Activated T-cell treated with anti-CD3 and anti-CD28 coated beads for 4 hours (primary cell): ENCODE measurements at places on chromosomes 16 and 17.

- no peak for DNase-seq
Measured at GRCh38 chr17:60901806-60902205, 224.2 kb downstream of the BCAS3 start.

DNA sequence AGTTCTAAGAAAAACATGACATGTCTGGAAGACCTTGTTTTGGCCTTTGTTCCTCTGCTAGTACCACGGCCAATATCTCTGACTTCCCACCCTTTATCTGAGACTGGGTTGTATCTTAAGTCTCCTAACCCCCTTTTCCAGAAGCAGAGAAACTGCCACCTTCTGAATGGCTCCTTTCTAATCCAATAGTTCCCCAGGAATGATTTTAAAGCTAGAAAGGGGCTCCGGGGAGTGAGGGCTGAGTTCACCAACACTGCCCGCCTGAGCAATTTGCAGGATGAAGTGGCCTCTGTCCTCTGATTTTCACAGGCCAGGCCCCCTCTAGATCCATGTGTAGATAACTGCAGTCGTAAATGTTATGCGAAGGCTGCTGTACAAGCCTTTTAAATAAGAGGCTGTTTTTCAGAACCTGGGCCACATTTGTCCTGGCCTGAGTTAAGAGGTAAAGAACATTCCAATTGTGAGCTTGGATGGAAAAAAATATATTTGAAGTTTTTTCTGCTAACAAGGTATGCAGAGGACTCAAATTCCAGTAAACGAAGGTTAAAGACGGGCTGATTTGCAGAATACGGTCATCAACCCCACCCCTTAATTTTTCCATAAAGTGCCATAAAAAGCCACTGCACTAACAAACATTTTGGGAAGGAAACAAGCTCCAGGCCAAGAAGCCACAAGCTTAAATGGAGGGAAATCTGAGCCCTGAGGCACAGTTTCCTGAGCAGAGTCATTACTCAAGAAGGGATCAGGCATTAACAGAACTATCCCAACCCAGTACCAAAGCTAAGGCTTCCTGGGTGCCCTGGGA lies 117.0 kb upstream of the MAF start:
- DNase-seq, result no peak

DNA sequence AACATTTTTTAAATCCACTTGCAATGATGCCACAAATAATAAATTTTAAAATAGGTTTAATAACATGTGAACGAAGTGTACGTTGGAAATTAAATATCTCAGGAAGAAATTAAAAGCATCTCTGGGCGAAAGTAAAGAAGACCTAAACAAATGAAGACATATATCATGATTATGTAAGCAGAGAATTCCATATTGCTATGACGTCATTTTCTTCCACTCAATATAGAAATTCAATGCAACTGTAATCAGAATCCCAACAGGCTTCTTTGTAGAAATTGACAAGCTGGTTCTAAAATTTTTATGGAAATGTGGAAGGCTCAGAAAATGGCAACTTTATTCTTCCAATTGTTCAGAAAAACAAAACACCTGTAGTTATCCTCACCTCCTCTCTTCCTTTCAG lies 33.8 kb upstream of the RBFOX3 start:
- no peak for DNase-seq

DNA sequence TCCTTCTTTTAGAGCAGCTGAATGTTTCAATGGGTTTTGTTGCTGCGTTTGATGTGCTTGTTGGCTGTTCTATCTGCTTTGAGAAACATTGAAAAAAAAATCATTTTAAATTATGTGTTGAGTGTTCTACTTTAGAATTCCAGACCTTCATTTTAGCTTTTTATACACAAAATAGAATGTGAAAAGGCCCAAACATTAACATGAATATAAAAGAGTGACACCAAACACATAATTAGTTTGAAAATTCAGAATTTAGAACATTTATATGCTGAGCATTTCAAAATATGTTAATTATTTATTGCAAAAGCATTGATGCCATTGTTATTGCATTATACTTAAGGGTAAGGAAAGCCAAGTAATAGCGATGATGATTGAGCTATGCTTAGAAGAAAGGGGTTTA lies 2.9 kb downstream of the NFAT5 start:
- DNase-seq, result no peak

- no peak for DNase-seq
Measured at GRCh38 chr17:16662936-16663335, 9.3 kb upstream of the ZNF624 start.

GRCh38 chr17:63492940-63493339 lies 16.1 kb downstream of the ACE start:
- DNase-seq, result no peak

DNA sequence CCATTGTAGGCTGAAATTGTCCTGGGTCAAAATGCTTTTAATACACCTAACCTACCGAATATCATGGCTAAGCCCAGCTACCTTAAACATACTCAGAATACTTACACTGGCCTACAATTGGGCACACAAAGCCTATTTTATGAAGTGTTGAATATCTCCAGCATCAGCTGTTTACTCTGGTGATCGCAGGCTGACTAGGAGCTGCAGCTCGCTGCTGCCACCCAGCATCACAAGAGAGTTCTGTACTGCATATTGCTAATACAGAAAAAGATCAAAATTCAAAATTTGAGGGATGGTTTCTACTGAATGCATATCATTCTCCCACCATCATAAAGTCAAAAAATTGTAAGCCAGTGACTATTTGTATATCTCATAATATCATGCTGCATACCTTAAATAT lies 55.3 kb downstream of the ULK2 start:
- DNase-seq, result no peak

- no peak for DNase-seq
Measured at GRCh38 chr16:86818671-86819532, 240.6 kb downstream of the FOXL1 start.

- DNase-seq, result no peak
Measured at GRCh38 chr17:83171661-83172060, 92.3 kb downstream of the METRNL start.

GRCh38 chr17:39629898-39630297 lies 3.1 kb downstream of the PPP1R1B start:
- DNase-seq, result no peak

- DNase-seq, result no peak
Measured at GRCh38 chr16:85846461-85846860, 47.0 kb downstream of the COX4I1 start.

- no peak for DNase-seq
Measured at GRCh38 chr16:26643519-26643918, 423.2 kb upstream of the C16orf82 start.

DNA sequence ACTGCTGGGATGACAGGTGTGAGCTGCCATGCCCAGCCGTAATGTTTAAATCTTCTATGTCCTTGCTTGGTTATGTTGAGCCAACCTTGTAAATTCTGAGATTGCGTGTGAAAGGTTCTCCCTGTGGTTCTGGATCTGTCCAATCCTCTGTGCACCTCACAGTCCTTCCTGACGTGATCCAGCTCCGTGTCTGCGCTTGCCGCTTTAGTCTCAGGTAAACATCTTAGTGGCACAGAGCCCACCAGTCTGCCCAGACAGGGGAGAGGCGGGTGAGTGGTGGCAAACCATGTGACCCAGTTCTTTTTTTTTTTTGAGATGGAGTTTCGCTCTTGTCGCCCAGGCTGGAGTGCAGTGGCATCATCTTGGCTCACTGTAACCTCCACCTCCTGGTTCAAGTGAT lies 13.9 kb downstream of the SLC25A10 start:
- DNase-seq, result no peak

- DNase-seq, result no peak
Measured at GRCh38 chr16:58062821-58063220, 37.3 kb downstream of the MMP15 start.

GRCh38 chr17:66549731-66550207 lies 247.4 kb downstream of the PRKCA start:
- DNase-seq, result no peak

DNA sequence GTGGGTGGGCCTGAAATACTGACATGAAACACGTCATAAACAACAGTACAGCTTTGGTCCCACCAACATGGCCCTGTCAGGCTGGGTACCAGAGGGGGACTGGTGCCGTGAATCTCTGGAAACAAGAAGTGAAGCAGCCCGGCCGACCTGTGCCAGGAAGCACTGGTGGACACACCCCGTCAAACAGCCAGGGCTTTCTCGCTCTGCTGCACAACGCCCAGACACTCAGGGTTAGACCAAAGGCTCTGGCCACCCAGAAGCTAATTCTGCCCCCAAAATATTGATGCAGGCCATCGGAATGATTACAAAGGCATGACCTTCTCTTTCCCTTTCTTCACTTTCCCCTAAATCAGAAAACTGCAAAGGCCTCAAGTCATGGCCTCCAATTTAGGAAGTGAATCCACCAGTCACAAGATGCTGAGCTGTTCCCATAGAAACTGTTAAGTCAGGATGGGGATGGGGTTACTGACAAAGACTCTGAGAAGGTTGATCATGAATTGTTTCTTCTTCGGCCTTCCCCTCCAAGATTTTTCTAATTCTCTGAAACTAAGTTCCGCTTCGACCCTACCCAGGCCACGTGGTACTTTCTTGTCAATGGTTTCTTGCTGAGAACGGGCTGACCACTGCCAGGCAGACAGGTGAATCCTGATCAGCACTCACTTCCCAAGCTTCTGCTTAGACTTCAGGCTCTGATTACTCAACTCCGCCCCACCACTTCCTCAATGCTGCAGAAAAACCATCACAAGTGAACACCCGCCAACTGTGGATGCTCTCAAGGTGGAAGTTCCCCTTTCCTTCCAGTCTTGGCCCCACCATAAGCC lies 6.7 kb downstream of the PITPNA start:
- DNase-seq, result no peak

GRCh38 chr16:84641643-84642358 lies 6.5 kb upstream of the KLHL36 start:
- no peak for DNase-seq

- no peak for DNase-seq
Measured at GRCh38 chr16:8581831-8582580, 8.3 kb downstream of the TMEM114 start.

- no peak for DNase-seq
Measured at GRCh38 chr16:12498077-12498476, 305.6 kb downstream of the CPPED1 start.

GRCh38 chr16:73170612-73171038 lies 122.7 kb upstream of the ZFHX3 start:
- DNase-seq, result no peak

DNA sequence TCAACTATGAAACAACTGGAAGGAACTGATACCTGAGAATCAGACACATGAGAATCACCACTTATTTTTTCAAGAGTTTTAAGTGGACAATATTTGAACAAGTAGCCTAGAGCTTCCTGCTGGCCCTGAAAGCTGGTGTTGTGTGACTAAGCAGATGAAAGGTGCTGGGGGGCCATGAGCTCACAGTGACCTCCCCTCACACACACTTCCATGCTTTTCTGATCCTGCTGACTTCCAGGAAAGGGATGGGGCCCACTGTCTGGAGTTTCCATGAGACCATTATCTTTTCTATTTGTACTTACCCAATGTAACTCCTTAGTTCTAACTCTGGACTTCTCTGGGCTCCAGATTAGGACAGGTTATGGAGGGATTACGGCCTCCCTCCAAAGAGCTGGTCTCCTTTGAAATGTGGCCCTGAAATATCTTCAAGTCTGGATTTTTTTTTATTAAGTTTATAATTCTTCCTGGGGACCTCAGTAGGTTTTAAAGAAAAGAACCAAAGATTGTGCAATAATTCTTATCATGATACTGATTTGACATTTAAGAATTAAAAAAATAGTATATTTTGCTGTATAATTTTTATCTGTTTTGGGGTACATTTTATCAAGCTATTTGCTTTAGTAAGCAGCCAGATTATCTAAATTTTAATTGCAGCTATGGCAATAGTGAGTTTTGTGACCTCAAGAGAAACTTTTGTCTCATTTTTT lies 4.9 kb downstream of the CAPNS2 start:
- no peak for DNase-seq

- no peak for DNase-seq
Measured at GRCh38 chr17:47013341-47013740, 34.3 kb upstream of the RPRML start.

- DNase-seq, result no peak
Measured at GRCh38 chr16:76311260-76311659, 34.1 kb downstream of the CNTNAP4 start.

GRCh38 chr16:55645986-55646385 lies 9.8 kb upstream of the SLC6A2 start:
- DNase-seq, result no peak

GRCh38 chr17:4560421-4560820 lies at the start of gene GGT6:
TSS of gene GGT6 (minus strand) at chr17:4560577. CDS start at chr17:4560521, 56 bp downstream.
- DNase-seq, result no peak

DNA sequence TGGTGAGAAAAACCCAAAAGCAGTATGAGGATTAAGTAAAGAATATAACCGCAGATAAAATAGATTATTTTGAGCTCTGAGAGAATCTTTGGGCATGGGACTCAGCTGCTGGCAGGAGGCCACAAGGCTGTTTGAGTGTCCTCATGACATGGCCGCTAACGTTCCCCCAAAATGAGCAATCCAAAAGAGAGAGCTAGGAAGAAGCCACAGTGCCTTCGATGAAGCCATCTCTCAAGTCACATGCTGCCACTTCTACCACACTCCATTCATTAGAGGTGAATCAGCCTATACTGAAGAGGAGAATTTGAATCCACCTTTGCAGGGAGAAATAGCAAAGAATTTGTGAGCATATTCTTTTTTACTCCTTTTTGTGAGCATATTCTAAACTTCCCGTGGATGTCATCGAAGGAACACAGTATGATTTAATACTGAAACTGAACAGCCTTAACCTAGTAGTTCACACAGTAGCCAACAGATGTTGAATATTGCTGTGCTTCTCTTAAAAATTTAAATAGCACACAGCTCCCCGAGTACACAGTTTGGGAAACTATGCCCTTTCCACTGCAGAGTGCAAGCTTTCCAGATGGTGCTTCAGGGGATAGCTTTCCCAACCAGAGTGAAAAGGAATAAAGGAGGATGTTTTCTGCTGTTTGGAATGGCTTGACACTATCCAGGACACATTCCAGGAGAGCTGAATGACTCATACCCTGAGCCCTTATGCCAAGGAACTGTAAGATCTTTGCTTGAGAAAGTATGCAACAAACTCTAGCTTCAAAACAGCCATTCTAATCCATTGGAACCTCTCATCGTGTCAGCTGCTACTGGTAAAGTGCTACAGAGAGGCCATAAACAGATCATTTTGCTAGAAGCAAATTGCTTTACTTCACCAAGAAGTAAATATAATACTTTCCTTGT lies 33.9 kb downstream of the ANKFY1 start:
- no peak for DNase-seq

DNA sequence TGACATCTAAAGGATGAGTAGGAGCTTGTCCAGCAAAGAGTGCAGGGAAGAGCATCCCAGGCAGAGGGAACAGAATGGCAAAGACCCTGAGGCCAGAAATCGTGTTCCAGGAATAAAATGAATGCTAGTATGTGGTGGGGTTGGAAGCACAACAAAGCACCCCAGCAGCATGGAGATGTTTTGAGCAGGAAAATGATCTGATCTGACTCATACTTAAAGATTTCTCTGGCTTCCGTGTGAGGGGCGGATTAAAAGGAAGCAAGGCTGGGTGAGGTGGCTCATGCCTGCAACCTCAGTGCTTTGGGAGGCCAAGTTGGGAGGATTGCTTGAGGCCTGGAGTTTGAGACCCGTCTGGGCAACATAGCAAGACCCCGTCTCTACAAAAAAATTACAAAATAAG lies 2.3 kb downstream of the SLC5A11 start:
- no peak for DNase-seq

- no peak for DNase-seq
Measured at GRCh38 chr16:9159839-9160550, 68.6 kb downstream of the HAPSTR1 start.

- no peak for DNase-seq
Measured at GRCh38 chr17:57976594-57976993, 11.5 kb downstream of the VEZF1 start.

GRCh38 chr17:69093279-69093789 lies 32.6 kb upstream of the ABCA9 start:
- DNase-seq, result no peak

GRCh38 chr16:53922807-53923571 lies 219.0 kb downstream of the FTO start:
- no peak for DNase-seq

- no peak for DNase-seq
Measured at GRCh38 chr16:47644661-47645060, 183.5 kb downstream of the PHKB start.
